NCI-H774 (cell line): ENCODE measurements at places on chromosomes 12 and 14.

- no peak for DNase-seq
Observed at GRCh38 chr12:11941606-11942337, 129.0 kb upstream of the BCL2L14 start.

DNA sequence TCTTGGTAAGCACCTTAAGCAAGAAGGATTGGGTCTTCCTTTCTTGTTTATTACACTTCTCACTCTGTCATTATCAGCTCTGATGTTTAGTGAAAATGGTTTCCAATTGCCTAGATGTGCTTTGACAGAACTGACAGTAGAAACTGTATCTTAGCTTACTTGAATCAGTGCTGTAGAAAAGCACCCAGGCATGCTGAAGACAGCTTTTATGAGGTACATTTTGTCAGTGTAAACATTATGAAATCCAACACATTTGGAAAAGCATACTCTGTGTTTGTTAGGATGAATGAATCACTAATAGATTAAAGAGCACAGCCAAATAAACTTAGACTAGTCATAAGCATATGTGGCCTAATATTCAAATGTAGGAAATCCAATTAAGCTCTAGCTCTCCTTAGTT is 290.2 kb upstream of the NPAS3 start:
- DNase-seq = no peak

DNA sequence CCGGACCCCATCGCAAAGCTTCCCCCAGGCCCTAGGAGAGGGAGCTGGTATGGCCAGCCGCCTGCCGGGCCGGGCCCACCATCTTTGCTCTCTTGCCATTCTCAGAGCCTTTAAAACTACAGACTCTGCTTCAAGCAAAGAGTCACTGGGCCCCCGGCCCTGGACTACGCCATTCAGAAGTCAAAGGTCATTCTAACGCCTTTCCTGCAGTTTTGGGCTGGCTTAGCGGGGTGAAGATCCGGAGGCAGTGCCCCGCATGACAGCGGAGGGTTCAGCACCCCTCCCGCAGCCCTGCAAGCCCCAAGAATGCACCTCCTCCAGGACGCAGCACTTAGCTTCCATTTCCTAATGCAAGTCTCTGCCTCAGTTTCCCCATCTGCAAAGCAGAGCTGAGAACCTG is 38.3 kb upstream of the MEG3 start:
- DNase-seq = no peak

GRCh38 chr12:49953151-49953550 is 2.6 kb downstream of the AQP2 start:
- no peak for DNase-seq

DNA sequence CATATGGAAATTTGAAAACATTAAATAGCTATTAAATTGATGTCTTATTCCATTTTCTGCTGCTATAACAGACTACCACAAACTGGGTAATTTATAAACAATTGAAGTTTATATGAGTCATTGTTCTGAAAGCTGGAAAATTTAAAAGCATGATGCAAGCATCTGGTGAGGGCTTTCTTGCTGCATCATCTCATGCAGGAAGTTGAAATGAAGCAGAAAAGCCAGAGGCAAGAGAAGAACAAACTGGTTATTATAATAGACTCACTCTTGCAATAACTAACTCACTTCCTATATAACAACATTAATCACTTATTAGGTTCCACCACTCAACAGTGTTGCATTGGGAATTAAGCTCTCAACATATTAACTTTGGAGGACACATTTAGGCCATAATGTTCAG is 1277.4 kb downstream of the LRFN5 start:
- DNase-seq = no peak

GRCh38 chr14:84492685-84493084 is 1037.3 kb upstream of the FLRT2 start:
- no peak for DNase-seq

DNA sequence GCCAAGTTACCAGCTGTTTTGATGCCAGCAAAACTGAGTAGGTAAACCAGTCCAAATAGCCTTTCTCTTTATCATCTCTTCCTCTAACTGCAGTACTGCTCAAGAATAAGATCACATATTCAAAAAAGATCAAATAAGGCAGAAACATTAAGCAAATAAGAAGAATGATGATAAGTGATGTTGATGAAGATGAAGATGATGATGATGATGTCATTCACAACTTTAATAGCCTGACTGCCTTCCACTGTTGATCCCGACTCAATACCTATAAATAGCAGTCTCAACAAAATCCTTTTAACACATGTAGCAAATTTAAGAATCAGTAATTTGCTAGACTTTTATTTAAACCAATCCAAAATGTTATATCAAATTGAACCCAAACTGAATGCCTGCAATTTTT is 47.1 kb downstream of the NELL2 start:
- DNase-seq = no peak
